Breast epithelium (tissue), 4 donors: ENCODE measurements at places on chromosomes 13 and 19. TPM values are rescaled to one million over a fixed set of nuclear protein-coding genes. Genes with fewer than 3 reads are reported as not detected.
A peak's percentile ranks its signal among the peaks of the same experiment; 100 is the strongest.

GRCh38 chr13:99215184-99215830, 14.7 kb downstream of the UBAC2 start:
- no peak overlapping the region for H3K27ac ChIP-seq
- no peak overlapping the region for H3K4me3 ChIP-seq
- no peaks in the 10 kb centered on the region for H3K4me1 ChIP-seq
- no peak for DNase-seq
- no peaks in the 10 kb centered on the region for H3K27me3 ChIP-seq

GRCh38 chr13:25844559-25845434, 207.0 kb downstream of the SHISA2 start:
- DNase-seq = no peak
- no peaks in the 10 kb centered on the region for H3K4me1 ChIP-seq
- no peak overlapping the region for H3K27ac ChIP-seq
- no peaks in the 10 kb centered on the region for H3K27me3 ChIP-seq

DNA sequence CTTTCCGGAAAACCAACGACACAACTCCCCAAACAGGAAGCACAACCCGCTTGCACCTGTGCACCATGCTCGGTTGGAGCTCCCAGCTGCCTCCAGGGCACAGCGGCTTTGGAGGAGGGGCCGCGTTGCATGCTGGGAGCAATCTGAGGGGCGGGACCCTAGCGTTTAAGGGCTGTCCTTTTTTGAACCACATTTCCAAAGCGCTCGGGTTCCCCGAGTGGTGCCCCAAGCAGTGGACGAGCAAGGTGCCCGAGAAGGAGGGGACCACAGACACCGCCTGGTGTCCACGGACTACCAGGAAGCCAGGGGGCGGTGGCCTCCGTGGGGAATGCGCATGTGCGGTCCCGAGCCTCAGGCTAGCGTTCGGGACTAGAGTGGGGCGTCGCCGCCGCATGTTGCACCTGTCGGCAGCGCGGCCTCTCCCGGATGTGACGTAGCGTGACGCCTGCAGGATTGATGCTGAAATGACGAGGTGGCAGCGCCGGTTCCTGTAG, 11.9 kb upstream of the ZNF57 start:
- H3K4me1 ChIP-seq = no peaks in the 10 kb centered on the region
- DNase-seq = peak; percentile 82
- no peaks in the 10 kb centered on the region for H3K36me3 ChIP-seq
- H3K27ac ChIP-seq = no peak overlapping the region
- H3K4me3 ChIP-seq = peak overlapping the region; percentile 54

DNA sequence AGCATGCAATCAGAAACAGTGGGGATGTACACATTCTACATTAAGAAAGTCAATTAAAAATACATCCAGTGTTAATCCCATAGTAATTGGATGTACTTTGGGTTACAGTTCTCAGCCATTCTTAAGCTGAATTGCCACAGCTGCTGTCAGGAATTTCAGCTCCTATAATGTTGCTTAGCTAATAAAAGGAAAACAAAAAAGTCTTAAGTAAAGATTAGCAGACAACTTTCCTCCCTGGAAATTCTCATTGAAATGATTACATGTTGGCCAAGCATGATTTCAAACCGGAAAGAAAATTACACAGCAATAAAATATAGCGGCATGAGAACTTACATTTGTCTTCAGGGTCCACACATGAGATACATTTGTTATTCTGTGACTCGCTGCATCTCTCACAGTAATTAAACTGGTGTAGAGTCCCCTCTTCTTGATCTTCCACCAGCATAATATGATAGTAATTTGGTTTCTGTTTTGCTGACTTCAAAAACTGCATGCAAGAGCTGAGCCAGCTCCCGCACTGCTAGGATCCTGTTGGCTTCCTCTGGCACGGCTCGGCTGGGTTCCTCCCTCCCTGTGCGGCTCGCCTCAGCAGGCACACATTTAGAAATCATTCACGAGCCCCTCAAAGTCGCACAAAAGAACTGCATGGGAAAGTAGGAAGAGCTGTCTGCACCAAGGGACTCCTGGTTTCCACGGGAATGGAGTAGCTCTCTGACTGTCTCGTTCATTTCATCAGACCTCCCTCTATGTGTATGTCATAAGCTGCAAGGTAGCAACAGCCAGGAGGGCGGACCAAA, at the start of gene HTR2A:
HTR2A (minus strand) TSS at position 713 of the 797 bp plus-strand sequence. CDS start 1,147 bp downstream, outside the sequence.
- H3K4me1 ChIP-seq = no peaks in the 10 kb centered on the region
- peak within 1 kb of the TSS; percentile 64 for H3K4me3 ChIP-seq
- no peak for DNase-seq
- H3K36me3 ChIP-seq = no peaks in the 10 kb centered on the region
- peak within 1 kb of the TSS; percentile 37 for H3K27ac ChIP-seq

ZNF529 gene
- total RNA-seq = 8.2 TPM
